ENCODE measurements at places on chromosomes 5 and 9.

GRCh38 chr9:90969021-90969675, 167.5 kb downstream of the SYK start:
- no peak for DNase-seq

- peak; percentile 45 for DNase-seq
These were observed 24.1 kb upstream of the PCSK5 start for GRCh38 chr9:75866273-75866871.

DNA sequence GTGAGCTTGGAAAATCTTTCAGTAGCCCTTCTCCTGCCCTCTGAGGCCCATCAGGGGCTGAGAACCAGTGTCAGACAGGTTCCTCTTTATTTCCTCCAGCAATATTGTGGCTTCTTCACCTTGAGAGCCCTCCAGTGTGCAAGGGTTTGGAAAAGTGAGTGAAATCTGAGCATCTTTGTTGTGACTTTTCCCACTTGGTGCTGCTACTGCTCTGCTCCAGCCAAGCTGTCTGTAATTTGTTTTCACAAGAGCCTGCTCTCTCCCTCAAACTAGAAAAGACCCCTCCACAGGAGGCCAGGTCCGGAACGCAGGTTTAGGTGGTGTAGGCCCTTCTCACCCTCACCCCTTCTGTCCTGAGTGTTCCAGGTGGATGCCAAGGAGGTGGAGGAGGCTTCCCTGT, 57.4 kb upstream of the SPRY4 start:
- DNase-seq, result no peak

GRCh38 chr5:31225118-31225517, 31.6 kb downstream of the CDH6 start:
- DNase-seq, result no peak

DNA sequence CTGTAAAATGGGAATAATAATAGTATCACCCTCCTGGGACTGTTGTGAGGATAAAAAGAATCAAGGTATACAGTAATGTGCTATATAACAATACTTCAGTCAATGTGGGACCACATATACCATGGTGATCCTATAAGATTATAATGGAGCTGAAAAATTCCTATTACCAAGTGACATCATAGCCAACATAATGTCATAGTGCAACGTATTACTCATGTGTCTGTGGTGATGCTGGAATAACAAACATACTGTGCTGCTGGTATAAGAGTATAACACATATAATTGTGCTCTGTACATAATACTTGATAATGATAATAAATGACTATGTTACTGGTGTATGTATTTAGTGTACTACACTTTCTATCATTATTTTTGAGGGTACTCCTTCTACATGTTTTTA, 38.1 kb downstream of the LIFR start:
- DNase-seq, result no peak

- DNase-seq, result no peak
These were observed 83.3 kb downstream of the GIN1 start for GRCh38 chr5:103036601-103037000.

DNA sequence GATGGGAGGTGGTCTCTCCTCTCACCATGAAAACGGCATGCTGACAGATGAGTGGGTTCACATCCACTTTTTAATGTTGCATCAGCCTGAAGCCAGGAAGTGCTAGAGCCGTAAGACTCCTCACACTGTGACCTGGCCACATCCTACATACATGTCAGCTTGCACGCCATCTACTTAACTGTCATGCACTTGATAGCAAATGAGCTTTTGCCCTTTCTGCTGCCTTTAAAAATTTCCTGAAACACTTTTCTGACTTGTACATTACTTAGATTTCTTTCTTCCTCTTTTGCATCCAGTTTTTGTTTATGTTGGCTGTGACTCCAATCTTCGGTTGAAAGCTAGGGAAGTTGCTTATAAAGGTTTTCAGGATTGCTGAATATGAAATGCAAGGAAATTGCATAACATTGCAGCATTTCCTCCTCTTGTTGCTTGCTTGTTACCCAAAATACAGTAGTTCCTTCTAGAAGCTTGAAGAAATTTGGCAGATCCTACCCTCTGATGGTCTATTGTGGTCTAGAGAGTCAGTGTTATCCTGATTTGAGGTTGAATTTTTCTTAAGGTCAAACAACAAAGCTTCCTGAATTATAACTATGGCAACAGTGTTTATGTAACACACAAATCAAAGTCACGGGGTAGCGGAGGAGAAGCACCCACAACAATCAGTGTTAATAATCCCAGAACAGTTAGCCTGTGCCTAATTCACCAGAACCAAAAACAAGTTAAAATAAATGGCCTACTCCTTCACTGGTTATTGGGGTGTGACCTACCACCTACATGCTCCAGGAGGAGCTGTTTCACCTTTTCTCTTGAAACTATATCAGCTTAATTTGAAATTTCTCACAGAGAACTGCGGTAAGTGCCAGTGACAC, 232.5 kb downstream of the ARHGAP26 start:
- DNase-seq, result peak; percentile 89

GRCh38 chr9:108662956-108663355, 192.8 kb downstream of the ACTL7B start:
- no peak for DNase-seq

All from HL-60 (cell line).